NCI-H187 treated with DMSO at 0.1 percent for 48 hours (cell line): ENCODE measurements at places on chromosomes 3 and 15.

DNA sequence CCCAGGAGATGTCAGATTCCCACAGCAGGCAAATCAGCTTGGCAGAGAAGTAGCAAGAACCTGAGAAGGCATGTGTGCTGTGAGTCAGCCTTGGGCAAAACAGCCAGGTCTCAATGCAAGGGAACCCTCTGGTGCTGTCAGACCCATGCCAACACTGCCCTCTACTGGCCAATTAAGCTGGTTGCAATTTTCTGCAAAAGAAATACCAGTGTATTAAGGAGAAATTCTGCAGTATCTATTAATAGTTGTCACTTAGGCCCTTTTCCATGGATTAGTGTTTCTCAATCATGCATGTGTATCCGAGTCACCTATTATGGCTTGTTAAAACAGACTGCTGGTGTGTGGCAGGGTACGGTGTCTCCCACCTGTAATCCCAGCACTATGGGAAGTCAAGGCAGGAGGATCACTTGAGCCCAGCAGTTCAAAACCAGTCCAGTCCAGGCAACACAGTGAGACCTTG, 26.2 kb downstream of the MAP4 start:
- DNase-seq, result peak; percentile 10

DNA sequence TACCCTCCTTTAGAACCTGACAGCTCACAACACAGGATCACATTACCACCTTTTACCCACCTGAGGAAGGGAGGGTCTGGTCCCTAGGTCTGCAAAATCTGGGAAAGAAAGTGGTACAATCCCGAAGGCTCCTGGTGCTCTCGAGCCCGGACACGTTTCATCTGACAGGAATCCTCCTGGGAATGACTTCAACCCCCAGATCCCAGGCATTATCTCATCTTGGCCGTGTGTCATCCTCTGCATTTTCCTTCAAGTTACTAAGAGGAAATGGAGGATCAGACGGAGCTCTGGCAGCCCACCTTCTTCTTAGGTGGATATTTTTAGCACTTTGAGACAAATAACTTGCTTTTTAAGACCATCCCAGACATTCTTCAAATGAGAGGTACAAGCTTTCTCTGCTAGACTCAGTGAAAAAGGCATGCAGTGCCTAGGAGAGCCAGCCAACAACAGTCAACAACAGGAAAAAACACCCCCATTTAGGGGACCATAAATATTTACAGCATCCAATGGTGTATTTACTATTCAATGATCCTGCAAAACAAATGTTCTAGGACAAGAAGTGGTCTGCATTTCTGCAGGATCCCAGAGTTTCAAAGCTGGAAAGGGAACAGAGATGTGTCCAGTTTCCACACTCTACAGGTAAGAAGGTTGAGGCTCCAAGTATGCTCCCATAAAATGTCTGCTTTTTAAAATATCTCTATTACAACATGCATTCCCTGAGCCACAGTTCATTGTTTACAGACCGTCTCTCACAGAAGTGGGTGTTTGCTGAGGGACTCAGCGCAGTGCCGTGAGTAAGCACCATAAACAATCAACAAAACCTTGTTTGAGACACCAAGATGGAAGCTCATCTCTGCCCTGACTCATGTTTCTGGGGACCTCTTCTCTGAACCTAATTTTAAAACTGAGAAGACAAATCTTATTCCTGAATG, 38.3 kb upstream of the ARHGEF3 start:
- no peak for DNase-seq

DNA sequence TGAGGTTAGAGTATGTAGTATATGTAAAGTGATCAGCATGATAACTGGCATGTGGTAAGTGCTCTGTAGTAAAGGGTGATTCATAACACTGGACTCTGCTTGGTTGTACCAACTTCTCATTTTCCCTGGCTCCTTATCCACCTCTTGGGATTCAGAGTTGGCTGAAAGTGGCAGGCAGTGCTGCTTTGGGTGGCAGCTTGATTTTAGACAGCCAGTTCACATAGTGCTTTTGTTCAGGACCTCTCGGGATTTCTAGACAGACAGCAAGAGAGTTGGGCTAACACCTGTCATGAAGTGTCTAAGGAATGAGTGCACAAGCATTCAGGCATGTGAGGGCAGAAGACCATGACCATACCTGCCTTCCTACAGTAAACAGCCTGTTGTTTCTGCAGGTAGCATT, 69.0 kb downstream of the RBM6 start:
- no peak for DNase-seq

DNA sequence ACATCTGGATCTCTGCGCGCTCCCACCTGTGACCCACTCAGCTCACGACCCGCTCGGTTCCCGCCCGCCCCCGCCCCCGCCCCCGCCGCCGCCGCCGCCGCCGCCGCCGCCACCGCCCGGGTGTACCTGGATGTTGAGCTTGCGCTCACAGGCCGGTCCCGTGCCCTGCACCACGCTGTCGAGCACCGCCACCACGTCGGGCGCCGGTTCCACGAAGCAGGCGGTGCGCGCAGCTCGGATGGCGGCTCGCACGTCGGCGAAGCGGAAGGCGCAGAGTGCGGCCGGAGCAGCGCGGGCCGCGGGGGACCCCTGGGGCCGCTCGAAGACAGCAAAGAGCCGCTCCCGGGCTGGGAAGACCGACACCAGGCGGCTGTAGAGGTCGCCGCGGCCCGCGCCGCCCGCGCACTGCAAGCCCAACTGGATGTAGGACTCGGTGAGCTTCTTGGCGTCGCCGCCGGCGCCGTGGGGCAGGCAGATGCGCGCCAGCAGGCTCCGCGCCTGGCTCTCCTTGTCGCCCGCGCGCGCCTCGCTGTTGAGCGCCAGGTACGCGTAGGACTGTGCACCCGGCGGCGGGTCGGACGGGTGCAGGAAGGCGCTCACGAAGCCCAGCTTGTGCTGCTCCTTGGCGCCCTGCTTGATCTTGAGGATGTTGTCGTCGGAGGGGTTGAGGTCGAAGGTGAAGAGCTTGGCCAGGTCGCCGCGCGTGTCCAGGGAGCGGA, 1.1 kb downstream of the PLXND1 start:
- DNase-seq, result no peak

- DNase-seq, result no peak
Measured at GRCh38 chr15:25374143-25374542, 64.7 kb downstream of the UBE3A start.

GRCh38 chr3:128491691-128491940, 1.4 kb downstream of the GATA2 start:
- DNase-seq, result no peak

DNA sequence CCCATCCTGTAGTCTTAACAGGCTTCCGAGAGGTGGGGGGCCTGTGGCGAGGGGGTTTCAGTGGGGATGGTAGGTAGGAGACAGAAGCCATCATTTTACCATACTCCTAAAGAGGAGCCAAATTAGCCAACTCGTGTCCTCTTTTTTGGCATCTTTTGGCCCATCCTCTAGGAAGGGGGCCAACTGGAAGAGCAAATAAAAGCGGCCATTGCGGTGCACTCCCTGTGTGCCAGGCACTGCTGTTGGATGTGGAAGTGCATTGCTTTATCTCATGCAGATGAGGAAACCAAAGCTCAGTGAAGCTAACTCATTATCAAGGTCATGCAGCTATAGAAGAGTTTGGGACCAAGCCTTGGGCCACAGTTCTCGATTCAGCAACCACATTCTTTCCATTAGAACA, 6.1 kb downstream of the SEMA4B start:
- no peak for DNase-seq

- DNase-seq, result no peak
Measured at GRCh38 chr15:38540510-38540909, 24.1 kb downstream of the RASGRP1 start.

DNA sequence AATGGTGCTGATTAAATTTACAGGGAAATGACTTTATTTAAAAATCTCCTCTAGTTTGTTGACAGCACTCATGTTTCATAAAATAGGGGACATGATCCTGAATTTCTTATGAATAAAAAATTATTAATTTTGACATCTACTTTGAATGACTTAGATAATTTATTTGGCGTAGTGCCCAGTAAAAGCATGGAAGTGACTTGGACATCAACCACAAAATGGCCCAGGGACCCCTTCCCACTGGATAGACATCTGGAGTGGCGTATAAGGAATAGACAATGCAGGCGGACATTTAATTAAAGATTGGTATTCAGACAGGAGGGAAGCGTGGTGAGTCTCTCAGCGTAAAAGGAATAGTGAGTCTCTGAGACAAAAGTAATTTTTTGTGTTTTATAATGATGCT, 79.8 kb downstream of the ADAMTSL3 start:
- DNase-seq, result no peak

DNA sequence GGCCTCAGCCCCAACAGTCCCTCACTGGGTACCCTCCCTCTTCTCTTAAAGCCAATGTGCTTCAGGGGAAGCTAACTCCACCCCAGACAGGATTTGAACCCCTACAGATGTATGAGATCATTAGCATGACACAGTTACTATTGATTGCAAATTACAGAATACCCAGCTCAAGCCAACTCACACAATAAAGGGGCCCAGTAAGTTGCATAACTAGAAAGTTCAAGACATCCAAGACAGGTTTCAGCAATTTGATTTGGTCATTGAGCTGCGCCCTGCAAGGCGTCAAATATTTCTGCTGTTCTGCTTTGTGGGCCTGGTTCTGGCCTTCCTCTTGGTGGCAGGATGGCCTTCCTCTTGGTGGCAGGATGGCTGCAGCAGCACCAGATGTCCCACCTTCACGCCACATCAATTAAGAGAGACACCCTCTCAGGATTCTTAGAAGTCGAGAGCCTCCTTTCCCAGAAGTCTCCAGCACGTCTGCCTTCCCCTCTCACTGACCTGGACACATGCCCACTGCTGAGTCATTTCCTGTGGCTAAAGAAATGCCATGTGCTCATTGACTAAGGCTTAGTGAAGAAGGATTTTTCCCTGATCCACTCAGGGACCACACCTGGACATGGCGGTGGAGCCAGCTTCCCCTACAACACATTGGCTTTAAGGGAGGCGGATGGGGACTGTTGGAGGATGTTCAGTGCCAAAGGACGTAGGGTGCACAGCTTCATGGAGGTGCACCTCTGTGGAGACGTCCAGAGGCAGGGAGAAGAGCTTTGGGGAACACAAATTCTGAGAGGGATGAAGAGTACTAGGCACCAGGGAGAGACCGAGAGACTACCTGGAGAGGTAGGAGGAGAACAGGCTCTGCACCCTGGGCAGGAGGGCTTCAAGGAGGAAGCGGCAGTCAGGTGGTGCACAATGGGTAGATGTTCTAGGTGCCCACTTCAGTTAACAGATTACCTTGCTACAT, 49.1 kb downstream of the DNASE1L3 start:
- no peak for DNase-seq

DNA sequence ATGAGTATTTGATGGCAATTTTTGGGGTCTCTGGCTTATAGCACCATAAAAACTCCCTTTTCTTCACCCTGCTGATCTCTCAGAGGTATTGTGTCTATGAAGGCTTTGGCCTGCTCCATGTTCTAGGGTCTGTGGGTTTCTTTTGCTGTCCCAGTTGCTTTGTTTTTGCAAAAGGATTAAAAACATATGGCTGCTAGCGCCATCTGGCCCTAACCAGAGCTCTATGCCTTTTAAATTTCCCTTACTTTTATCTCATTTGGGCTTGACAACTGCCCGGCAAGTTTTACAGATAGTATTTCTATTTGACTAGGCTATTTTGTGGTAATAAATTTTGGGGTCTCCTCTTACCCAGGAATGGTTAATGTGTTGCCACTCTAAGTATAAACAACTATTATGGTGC, 6.4 kb upstream of the GHRL start:
- no peak for DNase-seq

GRCh38 chr15:39629906-39630305, 49.0 kb downstream of the THBS1 start:
- DNase-seq, result no peak

DNA sequence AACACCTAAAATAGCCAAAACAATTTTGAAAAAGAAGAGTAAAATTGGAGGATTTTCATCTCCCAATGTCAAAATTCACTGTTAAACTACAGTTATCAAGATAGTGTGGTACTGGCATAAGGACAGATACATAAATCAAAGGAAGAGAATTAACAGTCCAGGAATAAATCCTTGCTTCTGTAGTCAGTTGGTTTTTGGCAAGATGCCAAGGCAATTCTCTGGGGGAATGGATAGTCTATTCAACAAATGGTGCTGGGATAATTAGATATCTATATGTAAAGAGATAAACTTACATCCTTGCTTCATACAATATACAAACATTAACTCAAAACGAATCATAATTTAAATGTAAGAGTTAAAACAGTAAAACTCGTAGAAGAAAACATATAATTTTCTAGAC, 57.9 kb upstream of the SELENOK start:
- no peak for DNase-seq

- DNase-seq, result no peak
Measured at GRCh38 chr3:58144478-58145325, 66.1 kb downstream of the DNASE1L3 start.

GRCh38 chr15:58616171-58616570, 133.3 kb downstream of the ADAM10 start:
- DNase-seq, result no peak
